Hematopoietic multipotent progenitor cell treated with erythropoietin and hydrocortisone succinate and interleukin-3 and kit ligand, for 4 days (in vitro differentiated cells): ENCODE measurements at places on chromosomes 2 and 18.
A peak's percentile ranks its signal among the peaks of the same experiment; 100 is the strongest.

GRCh38 chr2:148508878-148509287, 135.7 kb upstream of the EPC2 start:
- no peak for DNase-seq

DNA sequence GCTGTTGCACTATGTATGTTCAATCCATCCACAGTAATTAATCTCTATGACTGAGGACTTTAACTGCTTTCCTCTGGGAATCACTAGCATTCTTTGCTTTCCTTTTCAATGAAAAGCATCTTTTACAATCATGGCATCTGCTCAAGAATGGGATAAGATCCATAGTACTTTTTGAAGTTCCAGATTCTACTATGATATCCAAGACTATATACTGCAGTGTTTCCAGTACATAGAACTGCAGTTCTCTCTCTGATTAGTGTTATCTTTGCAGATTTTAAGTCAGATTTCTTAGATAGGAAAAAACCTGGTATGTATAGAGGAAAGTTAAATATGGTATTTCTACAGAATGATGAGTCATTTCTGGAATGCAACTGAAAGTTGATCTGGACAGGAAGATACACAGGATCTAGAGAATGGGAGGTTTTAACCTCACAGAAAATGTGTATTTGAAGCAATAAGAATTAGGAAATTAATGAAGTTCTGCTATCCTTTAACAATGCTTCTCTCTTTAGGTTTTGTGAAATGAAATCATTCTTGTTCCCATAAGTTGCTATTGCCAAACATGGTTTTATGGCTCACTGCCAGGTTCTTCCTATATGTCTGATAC, 670.7 kb downstream of the ERBB4 start:
- DNase-seq, result peak; percentile 4

DNA sequence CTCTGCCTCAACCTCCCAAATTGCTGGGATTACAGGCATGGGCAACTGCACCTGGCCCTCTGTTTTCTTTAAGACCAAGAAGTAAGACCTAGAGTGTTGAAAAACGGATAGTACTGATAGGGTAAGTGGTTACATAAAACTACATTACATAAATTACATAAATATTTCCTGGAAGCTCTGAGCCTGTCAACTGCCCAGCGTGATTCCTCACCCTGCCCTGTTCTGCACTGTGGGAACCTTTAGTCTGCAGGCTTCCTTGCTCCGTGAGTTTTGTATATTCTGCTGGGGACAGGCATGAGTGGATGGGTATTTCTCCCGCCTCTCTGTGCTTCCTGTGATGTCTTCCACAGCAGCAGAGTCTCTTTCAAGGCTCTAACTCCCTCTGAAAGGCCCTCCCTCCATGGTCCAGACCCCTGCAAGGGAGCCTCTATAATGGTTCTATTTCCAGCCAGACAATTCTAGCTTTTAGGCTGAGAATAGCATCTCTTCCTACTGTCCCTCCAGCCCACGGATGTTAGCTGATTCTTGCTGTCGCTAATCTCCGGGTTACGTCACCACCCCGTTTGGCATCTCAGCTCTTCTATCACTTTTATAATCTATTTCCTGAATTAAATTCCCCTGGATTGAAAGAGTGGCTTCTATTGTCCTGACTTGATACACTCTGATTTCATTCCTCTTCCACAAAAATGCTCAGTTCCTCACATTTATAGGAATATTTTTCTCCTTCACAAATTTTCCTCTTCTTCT, 49.5 kb upstream of the PLEKHM3 start:
- DNase-seq, result no peak

GRCh38 chr2:11396467-11397445, 52.3 kb upstream of the ROCK2 start:
- DNase-seq, result no peak

DNA sequence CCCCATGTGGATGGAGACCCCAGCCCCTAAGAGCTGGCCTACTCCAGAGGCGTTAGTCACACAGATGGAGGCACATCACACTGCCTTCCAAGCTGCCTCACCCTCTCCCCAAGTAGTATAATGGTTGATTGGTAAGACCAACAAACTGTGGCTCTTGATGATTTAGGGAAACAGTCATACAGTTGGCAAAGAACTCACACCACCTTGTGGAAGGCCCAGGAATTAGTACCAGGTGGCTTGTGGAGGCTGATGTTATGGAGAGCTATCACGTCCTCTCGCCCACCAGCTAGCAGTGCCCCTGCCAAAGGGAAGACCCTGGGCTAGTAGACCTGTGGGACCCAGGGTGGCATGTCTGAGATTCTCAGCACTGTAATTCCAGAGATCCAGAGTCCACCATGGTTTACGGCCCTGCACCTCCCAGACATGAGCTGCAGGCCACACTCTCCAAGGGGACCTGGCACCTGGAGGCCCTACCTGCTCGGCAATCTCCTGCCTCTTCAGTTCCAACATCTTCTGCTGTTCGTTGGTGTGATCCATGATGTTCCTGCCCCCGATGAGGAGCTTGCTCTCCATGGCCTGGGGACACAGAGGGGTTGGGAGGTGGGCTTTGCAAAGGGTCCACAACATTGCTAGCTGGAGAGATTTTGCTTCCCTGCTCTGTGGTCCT, 26.3 kb downstream of the KIF3C start:
- peak; percentile 51 for DNase-seq

DNA sequence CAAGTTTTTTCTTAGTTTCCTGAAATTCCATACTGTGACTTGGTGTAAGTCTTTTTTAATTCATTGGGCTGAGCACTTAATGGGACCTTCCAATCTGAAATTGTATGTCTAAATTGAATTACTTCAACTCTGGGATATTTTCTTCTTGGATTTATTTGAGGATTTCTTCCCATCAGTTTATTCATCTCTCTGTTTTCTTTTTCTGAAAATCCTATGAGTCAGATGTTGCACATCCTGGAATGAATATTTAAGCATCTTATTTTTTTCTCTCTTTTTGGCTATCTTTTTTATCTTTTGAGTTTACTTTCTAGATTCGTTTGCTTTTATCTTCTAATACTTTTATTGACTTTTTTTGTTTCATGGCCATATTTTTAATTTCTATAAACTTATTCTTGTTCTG, 55.4 kb upstream of the ACYP2 start:
- DNase-seq, result no peak

DNA sequence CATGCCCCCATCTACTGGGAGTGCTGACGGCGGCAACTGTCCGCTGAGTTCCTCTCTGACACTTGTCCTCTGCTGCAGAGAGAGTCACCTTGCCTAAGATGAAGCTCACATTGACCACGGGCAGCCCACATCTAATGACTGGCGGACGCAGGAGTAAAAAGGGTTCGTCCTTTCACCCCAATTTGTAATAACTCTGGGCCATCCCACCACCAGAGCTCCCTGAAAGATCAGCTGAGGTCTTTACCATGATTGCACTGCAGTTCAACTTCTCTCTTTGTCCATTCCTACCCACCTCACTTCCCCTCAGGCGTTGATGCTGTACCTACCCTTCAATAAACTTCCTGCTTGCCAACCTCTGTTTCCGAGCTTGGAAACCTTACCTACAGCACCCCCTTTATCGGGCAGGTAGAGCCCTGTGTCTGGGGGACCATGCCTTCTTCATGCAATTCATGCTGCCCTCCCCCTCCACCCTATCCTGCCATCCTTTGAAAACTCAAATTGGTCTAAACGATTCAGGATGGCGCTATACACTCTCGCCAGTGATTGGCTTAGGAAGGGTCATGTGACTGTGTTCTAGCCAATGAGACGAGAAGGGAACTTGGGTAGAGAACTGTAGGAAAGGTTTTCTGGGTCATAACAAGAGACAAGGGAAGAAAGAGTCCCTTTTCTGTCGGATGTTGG, 10.3 kb upstream of the B3GNT2 start:
- DNase-seq, result no peak

DNA sequence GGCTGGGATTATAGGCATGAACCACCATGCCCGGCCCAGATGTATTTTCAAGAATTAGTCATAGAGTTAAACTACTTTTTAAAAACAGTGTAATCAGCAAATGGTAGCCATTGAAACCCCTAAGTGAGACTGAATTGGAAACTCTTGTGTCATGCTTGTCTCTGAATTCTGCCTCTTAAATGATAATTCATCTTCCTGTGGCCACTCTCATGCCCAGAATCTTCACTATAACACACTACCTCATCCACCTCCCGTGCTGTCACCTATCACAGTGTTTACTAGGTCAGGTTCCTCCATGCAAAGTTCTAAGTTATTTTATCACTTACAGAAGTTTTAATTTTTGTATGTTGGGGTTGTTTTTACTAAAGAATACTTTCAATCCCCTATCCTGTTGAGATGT, 197.5 kb downstream of the PHLPP1 start:
- no peak for DNase-seq

GRCh38 chr2:164538240-164538866, 82.9 kb downstream of the GRB14 start:
- peak; percentile 75 for DNase-seq

GRCh38 chr2:19503915-19504314, 145.5 kb upstream of the OSR1 start:
- DNase-seq, result no peak

DNA sequence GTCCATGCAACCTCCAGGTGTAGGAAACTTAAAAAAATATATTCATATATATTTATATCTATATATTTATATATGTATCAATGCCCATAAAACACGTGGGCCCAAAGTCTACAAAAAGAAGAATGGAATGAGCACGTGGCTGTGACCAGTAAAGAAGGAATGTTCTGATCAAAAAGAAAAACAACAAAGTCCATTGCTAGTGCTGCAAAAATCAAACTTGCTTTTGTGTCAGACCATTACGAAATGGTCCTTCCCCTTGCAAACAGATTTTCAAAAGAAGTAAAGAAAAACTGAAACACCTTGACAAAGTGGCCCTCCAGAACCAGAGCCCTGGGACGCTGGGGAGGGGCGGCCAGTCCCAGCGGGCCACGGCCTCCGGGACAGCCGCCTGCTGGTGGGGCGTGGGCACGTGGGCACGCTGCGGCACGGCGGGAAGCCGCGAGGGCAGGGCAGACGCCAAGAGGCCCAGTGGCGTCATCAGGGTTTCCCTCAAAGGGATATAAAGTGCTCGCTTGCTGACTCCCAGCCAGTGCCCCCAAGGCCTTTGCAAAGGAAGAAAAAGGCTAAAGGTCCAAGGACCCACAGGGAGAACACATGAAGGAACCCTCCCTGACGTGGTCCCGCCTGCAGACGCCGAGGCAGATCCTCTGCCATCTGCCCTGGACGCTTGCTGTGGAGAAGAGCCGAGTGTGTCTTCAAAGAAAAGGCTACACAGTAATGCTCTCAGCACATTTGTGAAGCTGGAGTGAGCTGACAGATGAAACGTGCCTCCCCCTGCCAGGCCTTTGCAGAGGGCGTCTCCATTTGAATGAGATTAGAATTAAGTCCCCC, 201.8 kb downstream of the TWIST2 start:
- no peak for DNase-seq

DNA sequence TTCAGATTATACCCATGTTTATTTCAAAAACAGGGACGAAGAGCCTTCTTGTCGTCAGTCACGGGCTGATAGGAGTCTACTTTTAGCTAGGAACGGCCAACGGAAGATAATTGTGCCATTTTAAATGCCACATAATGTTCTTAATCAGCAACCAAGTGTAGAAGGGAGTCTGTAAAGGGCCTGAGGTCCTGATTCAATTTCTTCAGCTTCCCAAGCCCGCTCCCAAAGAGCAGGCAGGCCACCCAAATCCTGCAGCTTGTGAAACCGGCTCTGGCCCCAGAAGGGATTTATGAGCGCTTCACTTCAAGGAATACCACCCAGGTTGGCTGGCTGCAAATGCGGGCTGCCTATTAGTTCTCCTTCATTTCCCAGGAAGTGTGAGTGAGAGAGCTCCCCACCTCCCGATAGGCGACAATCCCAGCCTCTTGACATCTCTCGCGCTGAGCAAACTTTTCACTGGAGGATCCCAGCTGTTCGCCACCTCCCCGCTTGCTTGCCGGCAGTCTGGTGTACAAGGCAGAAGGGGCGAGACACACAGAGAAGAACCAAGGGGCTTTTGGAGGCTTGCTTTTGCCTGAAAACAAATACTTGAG, 272.9 kb downstream of the CDH20 start:
- peak; percentile 13 for DNase-seq

GRCh38 chr18:48136827-48137373, 206.4 kb upstream of the SMAD2 start:
- DNase-seq, result no peak

DNA sequence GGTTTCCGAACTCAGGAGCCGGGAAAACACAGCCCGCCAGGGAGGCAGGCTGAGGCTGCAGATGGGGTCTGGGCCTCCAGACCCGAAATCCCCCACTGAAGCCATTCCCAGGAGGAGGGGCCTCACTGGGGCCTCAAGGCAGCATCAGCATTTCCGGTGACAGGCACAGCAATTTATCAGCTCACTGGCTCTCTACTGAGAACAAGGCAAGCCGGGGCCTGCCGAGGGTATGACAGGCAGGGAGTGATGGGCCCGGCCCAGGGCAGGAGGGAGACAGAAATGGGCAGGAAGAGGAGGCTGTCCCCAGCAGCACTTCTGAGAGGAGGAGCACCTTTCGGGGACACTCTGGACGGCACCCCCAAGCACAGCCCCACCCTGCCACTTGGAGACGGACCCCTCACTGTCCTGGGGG, 12.5 kb downstream of the SDC1 start:
- DNase-seq, result peak; percentile 23

DNA sequence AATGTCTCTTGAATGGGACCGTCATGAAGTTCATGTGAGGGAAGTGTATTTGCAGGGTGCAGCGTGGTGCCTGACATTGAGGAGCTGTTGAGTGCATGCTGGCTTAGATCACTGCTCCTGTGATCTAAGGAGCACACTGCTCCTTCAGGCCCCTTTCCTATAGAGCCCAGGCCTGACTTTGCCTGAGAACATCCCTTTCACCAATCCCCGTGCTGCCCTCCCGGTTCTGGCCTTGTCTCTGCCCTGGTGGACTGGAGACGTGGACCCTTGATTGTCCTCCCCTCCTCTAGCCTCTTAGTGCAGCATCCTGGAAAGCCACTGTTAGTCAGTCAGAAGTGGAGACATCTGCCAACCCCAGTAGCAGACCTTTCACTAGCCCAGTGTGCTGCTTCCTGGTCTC, 323.6 kb upstream of the HS6ST1 start:
- no peak for DNase-seq

GRCh38 chr18:60872434-60872833, 460.8 kb upstream of the CDH20 start:
- no peak for DNase-seq

DNA sequence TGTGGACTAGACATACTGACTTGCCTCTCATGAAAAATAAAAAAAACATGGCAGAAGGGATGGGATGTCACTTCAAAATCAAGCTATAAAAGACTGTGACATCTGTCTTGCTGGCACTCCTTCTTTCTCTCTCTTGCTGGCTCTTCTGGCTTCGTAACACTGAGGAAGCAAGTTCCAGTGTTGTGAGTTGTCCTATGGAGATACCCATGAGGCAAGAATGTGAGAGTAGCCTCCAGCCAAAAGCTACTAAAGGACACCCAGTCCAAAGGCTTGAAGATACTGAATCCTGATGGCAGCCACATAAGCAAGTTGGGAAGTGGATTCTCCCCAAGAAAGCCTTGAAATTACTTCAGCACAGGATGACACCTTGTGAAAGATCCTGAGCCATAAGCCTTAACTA, 376.1 kb upstream of the TMEFF2 start:
- no peak for DNase-seq

DNA sequence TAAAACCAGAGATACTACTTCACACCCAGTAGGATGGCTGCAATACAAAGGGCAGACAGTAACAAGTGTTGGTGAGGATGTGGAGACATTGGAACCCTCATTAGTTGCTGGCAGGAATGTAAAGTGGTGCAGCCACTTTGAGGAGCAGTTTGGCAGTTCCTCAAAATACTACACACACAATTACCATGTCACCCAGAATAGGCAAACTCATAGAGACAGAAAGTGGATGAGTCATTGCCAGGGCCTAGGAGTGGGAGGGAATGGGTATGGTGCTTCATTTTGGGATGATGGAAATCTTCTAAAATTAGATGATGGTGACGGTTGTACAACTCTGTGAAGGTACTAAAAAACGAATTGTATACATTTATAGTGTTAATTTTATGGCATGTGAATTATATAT, 54.8 kb downstream of the ATP9B start:
- DNase-seq, result peak; percentile 13
